ENCODE measurements at places on chromosomes 6 and 20. TPM values are rescaled to one million over a fixed set of nuclear protein-coding genes. Genes with fewer than 3 reads are reported as not detected.

The BMP5 gene
- 1.5 TPM for total RNA-seq

The CLIC5 gene
- total RNA-seq, result not detected

DNA sequence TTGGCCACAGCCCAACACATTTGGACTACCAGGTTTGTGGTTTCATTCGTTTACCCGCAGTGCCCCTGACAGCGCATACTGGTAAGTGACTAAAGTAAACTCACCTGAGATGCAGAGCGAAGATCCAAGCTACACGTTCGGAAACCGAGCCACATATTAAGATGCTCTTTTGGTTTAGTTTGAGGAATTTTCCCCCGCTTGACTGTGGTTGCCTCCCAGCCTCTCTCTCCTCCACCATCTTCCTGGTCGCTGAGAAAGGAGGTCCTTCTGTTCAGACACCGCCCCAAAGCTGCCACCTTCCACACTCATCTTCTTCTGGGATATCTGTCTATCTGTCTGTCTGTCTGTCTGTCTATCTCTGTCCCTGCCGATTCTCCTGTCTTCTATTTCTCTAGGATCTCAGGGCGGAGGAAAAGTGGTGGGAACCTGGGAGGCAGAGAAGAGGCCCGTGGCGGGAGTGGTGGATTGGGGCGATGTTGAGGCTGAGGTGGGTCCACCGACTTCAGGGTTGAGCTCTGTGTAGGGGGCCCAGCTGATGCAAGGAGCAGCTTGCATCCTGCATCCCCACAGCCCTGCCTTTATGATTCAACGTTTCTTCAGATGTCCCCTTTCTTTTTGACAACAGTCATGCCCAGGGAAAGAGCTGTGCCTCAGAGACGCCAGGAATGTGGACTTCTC is 196.9 kb upstream of the ZNF184 start:
- DNase-seq, result peak; percentile 50
- peaks cover 81% of the 10 kb centered on the region for H3K27me3 ChIP-seq
- H3K27ac ChIP-seq, result no peak overlapping the region
- H3K4me3 ChIP-seq, result peak overlapping the region; percentile 58

GRCh38 chr20:11170025-11170424 is 496.2 kb upstream of the JAG1 start:
- DNase-seq, result no peak
- no peaks in the 10 kb centered on the region for H3K36me3 ChIP-seq

GRCh38 chr6:74720923-74721322 is 484.9 kb downstream of the COL12A1 start:
- H3K36me3 ChIP-seq, result no peaks in the 10 kb centered on the region
- H3K27ac ChIP-seq, result no peak overlapping the region
- H3K4me1 ChIP-seq, result no peaks in the 10 kb centered on the region

DNA sequence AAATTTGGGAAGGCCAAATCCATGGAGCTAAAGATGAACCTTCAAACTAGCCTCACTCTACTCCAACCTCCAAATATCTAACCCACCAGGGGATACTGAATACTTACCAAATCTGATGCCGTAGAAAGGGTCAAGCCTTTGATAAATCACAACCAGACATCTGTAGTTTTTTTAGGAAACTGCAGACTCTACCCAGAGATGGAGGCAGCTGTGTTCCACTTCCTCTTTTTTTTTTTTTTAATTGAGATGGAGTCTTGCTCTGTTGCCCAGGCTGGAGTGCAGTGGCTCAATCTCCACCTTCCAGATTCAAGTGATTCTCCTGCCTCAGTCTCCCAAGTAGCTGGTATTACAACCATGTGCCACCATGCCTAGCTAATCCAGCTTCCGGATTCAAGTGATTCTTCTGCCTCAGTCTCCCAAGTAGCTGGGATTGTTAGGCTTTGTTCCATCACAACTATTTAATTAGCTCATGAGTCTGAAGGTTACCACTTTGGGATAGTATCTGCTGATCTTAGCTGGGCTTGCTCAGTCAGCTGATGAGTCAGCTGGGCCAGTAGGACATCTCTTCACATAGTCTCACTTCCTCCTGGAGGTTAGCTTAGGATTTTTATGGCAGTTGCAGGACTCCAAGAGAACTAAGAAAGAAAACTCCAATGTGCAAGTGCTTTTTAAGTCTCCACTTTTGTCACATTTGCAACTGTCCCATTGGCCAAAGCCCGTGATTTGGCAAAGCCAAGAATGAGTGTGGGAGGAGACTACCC is 13.3 kb downstream of the FRK start:
- H3K4me3 ChIP-seq, result no peak overlapping the region
- H3K27ac ChIP-seq, result no peak overlapping the region
- no peak for DNase-seq
- no peaks in the 10 kb centered on the region for H3K27me3 ChIP-seq

DNA sequence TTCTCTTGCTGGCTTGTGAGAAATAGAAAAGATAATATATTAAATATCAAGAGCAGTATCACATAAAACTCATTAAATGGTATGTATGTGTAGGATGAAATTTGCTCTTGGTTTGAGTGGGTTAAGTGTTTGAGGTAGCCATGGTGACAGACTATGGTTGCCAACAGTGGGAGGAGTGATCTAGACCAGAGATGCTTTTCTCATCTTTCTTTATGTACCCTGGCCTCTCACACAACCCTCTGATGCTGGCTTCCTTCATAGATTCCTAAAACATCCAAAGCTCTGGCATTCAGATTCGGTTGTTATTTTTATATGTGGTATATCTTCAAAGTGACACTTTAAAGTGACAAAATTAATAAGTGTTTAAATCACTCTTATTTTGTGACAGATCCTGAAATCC is 9.0 kb upstream of the MLIP start:
- no peaks in the 10 kb centered on the region for H3K4me1 ChIP-seq
- H3K27ac ChIP-seq, result no peak overlapping the region
- no peaks in the 10 kb centered on the region for H3K27me3 ChIP-seq
- no peak for DNase-seq
- no peaks in the 10 kb centered on the region for H3K36me3 ChIP-seq
- no peak overlapping the region for H3K4me3 ChIP-seq

- no peaks in the 10 kb centered on the region for H3K27me3 ChIP-seq
- no peaks in the 10 kb centered on the region for H3K4me1 ChIP-seq
- no peak overlapping the region for H3K4me3 ChIP-seq
- H3K36me3 ChIP-seq, result no peaks in the 10 kb centered on the region
- H3K27ac ChIP-seq, result no peak overlapping the region
- no peak for DNase-seq
These were observed 22.1 kb upstream of the EEF1A1 start for GRCh38 chr6:73542891-73543290.
